Mucosa of gallbladder (tissue), 1 donor: ENCODE measurements at places on chromosomes 12 and 14. TPM values are rescaled to one million over a fixed set of nuclear protein-coding genes. Genes with fewer than 3 reads are reported as not detected.

- no peak for DNase-seq
Measured at GRCh38 chr14:61596990-61597389, 98.3 kb upstream of the HIF1A start.

- DNase-seq = no peak
Measured at GRCh38 chr12:50772877-50773276, 9.0 kb downstream of the ATF1 start.

DNA sequence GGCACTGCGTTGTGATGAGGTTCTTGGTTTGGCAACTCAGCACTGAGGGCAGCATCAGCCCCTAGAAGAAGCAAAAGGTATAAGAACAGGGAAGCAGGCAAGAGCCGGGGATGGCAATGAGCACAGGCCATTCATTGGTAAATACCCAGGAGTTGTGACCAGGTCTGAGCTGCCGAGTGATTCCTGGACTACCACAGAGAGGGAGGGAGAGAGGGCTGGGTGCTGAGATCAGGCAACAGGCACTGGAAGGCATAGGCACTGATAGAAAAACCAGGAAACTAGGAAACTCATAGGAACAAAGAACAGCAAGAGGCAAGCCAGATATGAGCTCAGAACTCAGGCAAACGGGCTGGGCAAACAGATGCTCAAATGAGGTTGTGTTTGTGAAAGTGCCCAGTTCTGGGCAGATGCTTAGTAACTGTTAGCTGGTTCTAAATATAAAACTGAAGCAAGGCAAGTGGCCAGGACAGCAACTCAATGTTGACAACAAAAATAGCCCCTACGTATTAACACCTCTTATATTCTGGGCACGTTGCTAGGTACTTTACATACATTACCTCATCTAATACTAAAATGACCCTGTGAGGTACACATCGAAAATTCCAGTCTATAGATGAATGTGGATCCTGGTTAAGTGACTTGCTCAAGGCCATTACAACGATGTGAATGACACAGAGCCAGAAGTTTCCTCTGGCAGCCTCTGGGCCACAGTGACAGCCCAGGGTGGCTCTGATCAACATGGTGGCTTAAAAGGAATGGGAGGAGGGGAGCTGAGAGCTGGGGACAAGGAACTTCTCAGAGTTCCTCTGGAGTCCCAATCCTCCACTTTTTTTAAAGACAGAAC, 121.1 kb downstream of the PRMT8 start:
- DNase-seq = no peak

GRCh38 chr12:90261283-90261682, 552.6 kb upstream of the ATP2B1 start:
- no peak for DNase-seq

DNA sequence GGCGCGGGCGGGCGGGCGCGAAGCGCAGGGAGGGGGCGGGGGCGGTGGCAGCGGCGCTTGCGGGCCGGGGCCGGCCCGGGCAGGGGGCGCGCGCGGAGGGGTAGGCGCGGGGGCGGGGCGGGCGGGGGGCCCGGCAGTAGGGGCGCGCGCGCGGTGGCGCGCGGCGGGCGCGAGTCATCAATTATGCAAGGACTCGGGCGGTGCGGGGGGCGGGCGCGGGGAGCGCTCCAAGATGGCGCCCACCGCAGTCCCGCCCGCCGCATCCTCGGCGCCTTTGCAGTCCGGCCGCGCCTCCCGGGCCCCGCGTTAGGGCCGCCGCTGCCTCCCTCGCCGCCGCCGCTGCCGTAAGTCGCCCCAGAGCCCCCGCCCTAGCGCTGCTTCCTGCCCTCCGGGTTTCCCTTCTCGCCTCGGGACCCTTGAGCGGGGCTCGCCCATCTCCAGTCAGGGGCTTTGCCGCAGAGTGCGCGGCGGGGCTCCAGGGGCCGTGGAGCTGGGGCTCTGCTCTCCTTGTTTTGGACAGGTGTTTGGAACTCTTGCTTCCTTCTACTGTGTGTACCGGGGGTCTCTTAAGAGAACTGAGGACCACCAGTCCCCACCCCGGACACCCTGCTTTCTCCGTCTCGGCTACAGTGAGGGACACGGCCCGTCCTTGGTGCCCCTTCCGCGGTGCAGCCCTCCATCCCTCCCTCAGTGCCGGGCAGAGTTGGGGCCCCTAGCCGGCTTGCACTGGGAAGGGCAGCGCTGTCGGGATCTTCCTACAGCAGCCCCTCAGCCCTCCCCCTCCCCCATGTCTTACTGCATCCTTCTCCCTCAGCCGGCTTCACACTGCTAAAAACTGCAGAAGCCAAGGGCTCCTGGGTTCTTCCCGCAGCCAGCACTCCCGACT, at the start of gene SCN8A:
TSS of gene SCN8A (plus strand) at position 218 of the 886 bp plus-strand sequence. CDS start 71,585 bp downstream, outside the sequence.
- DNase-seq = peak; percentile 12

GRCh38 chr12:13141686-13142085, 38.2 kb upstream of the GSG1 start:
- no peak for DNase-seq

- DNase-seq = no peak
Measured at GRCh38 chr12:67966560-67966959, 22.7 kb upstream of the IFNG-AS1 start.

DNA sequence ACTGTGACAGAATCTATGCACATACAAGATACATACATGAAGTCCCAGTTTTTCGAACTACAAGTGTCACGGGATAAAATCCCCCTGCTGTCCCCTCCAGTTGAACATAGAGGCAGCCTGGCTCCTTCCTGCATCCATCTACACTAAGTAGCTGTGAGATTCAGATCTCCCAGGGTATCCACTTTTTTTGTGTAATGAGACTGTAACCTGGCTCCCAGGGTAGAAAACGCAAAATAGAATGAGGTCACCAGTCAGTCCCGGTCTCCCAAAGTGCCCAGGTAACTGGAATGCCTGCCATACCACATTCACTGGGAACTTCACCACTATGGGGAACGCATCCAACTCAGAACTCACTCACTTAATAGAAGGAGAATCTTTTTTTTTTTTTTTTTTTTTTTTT, 67.8 kb downstream of the TMCC3 start:
- DNase-seq = no peak

- DNase-seq = no peak
Measured at GRCh38 chr12:84508851-84509260, 403.7 kb downstream of the SLC6A15 start.

GRCh38 chr14:76695263-76695920, 65.9 kb upstream of the VASH1 start:
- DNase-seq = no peak

- no peak for DNase-seq
Measured at GRCh38 chr12:57764662-57765002, 2.2 kb downstream of the CYP27B1 start.

GRCh38 chr12:92224685-92225331, 79.2 kb upstream of the BTG1 start:
- DNase-seq = no peak

DNA sequence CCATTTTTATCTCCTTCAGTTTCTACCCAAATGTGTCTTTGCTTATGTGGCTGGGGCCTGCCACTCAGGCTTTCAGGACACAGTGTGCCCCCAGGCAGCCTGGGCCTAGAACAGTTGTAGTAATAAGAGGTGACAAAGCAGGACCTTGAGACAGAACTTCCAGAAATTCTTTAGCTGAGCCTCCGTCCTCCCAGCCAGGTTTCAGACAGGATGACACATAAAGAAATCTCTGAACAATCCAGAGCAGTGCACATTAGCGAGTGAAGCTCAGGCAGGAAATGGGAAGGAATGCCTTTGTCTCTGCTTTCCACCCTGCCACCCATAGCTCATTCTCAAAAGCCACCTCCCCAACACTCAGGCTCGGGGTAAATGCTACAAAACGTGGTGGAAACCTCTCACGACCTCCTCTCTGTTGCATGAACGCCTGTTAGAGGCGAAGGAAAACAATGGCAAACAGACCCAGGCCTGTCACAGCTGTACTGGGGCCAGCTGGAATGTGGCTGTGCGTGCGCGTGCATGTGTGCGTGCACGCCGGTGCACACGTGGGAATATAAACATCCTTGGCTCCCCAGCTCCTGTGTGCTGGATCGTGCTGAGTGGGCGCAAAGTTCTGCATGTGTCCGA, 286.7 kb downstream of the ZFP36L1 start:
- DNase-seq = no peak

DNA sequence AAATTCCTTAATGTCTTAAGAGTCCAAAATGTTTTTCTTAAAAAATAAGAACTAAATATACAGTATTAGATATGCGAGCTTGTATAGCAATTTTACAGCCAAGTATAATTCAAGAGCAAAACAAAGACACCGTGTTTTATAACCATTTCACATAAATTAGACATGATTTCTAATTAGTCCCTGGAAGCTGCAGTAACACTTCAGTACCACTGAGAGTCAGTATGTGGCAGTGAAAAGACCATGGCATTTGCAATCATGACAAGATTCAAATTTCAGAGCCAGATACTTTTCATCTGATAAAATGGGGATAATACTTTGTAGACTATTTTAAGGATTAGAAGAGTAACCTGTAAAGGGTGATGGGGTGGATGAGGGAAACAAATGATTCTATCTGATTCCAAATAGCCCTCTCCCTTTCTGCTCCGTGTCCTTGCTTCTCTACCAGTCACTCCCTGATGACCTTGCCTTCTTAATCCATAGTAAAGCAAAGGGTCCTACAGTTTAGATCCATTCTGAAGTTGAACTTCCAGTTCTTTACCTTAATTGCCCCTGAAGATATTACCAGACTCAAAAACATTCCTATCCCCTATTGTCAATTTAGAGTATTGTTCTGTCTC, 145.4 kb upstream of the ABCD2 start:
- no peak for DNase-seq

GRCh38 chr14:26163761-26164160, 434.1 kb downstream of the NOVA1 start:
- no peak for DNase-seq

GRCh38 chr12:52667931-52668330, 12.3 kb downstream of the KRT1 start:
- no peak for DNase-seq

- DNase-seq = no peak
Measured at GRCh38 chr14:87131879-87132278, 861.1 kb downstream of the GALC start.

The PCED1B gene
- 9.5 TPM for total RNA-seq

The KLHL42 gene
- total RNA-seq = 37.2 TPM

The TTC6 gene
- 2.5 TPM for total RNA-seq

The ANKS1B gene
- 10.6 TPM for total RNA-seq

The M6PR gene
- total RNA-seq = 139 TPM

The EML1 gene
- 49.9 TPM for total RNA-seq

The OR5AU1 gene
- total RNA-seq = not detected
